ENCODE measurements at places on chromosomes 11 and 22.

DNA sequence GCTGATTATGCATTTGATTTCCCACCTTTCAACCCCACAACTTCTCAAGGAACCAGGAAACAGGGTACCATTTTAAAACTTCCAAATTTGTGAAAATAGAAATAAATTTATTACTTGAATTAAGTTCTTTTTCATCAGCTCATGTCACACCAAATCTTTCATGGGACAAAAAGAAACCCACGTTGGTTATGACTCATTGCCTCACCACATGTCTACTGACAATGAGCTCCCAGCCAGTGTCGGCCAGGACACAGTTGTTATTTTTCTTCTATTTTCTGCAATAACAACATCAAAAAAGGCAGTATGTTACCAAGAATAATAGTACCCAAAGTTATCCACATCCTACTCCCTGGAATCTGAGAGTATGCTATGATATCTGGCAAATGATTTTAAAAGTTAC is 17.3 kb downstream of the MS4A6A start:
- no peak for DNase-seq

GRCh38 chr11:1289211-1289935 is 20.1 kb downstream of the TOLLIP start:
- no peak for DNase-seq

- DNase-seq = no peak
Measured at GRCh38 chr11:87114093-87114492, 76.4 kb downstream of the TMEM135 start.

- DNase-seq = no peak
Measured at GRCh38 chr11:33910958-33911339, 19.1 kb upstream of the LMO2 start.

DNA sequence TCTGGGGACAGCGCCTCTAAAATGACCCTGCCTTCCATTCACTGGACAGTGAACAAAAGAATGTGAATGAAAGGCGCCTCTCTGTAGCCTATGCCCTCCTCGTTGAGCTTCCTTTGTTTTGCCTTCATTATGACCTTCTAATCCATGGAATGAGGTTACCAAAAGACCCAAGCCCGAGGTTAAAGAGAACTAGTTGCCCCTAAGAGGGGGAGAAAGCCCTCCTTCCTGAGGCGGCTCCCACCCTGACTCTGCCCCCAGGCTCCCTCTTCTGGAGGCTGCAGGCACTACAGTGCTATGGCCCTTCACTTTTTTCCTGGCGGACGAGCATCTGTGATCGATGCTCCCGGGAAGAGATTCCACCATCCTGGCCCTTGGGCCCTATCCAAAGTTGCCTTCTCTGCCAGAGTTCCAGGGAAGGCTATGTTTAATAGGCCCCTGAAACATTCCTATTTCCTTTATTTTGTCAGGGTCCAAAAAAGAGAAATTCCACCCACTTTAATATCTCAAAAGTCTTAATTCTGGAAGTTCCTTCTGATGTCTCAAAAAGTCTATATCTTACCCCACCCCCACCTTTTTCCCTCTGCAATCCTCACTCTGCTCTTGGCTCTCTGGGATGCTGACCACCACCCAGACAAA is 147.3 kb downstream of the FEZ1 start:
- DNase-seq = no peak

DNA sequence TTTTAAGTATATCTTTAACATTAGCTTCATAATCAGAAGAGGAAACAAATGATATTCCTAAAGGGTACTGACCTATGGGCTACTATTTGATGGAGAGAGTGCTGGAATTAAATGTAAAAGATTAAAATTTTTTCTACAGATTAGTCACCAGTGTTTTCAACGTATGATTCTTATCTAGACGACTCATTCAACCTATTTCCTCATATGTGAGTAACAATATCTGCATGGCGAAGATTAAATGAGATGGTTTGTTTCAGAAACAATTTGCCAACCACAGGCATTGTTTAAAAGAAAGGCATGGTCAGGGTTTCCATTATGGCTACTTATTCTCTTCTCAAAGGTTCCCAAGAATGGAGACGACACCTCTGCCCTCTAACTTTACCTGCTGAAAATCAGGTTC is 20.4 kb downstream of the OR56B4 start:
- DNase-seq = no peak

DNA sequence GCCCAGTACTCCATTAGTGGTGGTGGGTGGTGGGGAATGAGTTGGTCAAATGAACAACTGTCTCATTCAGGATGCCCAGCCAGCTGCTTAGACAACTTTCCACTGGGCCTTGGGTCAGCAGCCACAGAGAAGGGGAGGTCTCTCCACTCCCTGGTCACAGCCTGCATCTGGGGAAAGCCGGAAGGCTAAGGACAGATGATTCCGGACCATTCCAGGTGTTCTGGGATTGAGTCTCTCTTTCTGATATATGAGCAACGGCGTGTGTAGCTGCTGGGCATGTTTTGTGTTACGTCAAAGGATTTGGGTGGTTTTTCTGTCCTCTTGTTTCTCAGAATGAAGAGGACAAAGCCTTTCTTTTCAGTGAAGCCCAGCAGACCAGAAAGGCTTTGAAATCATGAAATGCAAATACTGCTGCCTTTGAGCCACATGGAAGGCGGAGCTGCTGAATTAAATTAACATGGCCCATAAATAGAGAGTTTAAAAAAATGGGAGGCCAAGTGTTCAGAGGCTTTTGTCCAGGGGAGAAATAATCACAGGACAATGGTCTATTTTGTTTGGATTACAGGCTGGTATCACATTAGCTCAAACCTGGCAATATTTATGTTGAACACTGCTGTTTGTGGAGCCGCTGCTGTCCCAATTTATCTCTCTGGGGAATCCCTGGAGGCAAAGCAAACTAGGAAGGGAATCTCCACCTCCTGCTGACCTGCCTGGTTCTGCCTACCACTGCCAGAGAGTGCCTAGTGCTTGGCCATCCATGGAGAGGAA is 234.4 kb upstream of the E2F8 start:
- DNase-seq = no peak

GRCh38 chr11:3158821-3159220 is 6.3 kb downstream of the OSBPL5 start:
- no peak for DNase-seq

DNA sequence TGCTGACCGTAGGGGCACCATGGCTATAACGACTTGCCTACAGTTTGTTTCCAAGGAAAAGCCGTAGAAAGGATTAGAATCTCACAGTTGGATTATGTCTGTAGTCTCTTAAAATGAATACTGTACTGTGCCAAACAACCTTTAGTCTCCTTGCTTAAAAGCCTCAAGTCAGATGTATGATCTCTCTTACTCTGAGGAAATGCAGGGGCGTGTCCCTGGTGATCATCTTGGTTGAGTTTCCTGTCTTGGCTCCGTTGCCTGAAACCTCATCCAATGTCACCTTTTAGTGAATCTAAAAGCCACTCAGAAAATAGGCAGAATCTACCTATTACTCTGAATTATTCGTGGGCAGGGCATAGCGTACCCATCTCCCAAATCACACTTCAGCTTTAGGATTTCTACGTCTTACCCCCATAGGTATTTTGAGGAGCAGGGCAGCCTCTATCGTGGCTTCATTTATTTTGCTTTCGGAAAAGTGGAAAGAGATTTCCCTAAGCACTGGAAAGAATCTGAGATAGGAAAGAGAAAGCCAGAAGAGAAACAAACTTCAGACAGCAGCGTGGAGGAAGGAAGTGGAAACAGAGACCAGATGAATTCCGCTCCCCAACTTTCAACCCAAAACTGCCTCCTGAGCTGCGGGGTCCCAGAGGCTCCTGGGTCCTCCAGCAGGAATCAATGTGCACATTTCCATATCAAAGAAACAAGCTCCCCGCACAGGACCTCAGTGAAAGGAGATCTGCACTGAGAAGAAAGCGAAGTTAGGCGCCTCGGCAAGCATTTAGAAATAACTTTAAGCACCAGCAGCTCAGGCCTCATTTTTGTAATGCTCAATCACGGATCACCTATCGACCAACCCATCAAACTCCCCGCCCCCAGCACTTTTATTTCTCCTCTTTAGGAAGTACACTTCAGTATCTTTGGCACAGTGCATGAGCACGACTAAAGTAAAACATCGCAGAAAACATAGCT is 245.8 kb downstream of the ETS1 start:
- DNase-seq = no peak

GRCh38 chr11:73612601-73613140 is 14.8 kb upstream of the FAM168A start:
- DNase-seq = no peak

DNA sequence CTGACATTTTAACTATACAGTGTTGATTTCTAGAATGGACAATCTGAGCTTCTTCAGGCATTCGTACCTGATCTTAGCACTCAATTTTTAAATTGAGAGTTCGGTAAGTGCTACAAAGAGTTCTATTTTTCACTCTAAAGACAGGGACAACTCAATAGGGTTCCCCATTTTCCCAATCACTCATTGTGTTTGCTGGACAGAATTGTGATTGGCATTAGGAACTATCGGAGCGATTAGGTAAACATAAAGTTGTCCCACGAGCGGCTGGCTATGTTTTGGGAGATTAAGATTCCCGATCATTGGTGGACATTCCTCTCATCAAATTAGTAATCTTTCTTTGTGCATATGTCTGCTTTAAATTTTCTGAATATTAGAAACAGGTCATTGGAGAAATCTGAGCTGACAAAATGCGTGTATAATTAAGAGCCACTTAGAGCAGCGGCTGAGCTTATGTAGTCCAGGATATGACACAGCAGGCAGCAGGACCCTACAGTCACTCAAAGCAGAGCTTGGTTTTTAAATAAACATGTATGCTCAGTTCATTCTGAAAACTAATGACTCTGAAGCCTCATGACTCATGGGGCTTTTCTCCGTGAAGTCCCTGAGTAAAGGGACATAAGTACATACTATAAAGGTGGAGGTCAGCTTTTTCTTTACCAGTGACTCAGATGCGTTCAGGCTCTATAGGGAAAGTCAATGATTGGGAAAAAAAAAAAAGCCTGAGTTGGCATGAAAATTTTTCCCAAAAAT is 109.4 kb downstream of the GRIA4 start:
- no peak for DNase-seq

DNA sequence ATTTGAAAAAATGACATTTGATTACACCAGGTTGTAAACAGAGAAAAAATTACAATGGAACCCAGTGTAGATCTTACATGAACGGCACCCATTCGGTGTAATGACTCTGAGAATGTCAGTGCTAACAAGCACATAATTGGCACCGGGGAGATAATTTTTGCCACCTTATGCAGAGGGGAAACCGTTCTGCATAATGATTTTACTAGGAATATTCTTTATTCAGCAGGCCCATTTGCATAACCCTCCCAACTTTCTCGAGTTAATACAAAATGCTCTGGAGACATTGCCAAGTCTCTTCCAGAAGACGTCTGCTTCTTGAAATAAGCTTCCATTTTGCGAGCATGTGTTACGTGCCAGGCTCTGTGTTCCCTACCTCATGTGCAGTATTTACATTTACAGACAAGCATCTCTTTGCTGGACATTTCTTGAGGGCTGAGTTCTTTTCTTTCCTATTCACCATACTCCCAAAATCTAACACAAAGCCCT is 275.8 kb downstream of the MIAT start:
- no peak for DNase-seq

GRCh38 chr11:34909955-34910354 is 6.2 kb downstream of the APIP start:
- DNase-seq = no peak

- no peak for DNase-seq
Measured at GRCh38 chr11:86192519-86193257, 51.9 kb upstream of the EED start.

DNA sequence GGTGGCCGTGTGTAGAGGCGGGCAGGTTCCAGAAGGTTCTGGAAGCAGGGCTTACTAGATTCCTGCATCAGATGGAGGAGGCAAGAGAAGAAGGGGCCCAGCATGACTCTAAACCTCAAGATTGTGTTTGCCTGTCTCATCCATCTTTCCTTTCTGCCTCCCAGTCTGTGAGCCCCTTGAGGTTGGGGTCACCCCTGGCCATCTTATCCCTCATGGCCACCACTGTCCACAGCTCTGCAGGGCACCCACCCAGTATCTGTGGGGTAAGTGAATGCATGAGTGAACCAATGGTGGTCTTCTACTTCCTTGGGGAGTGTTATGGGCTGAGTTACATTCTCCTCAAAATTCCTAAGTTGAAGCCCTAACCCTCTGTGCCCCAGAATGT is 79.3 kb downstream of the MYEOV start:
- no peak for DNase-seq

GRCh38 chr22:40694411-40694810 is 15.1 kb downstream of the MCHR1 start:
- DNase-seq = no peak

DNA sequence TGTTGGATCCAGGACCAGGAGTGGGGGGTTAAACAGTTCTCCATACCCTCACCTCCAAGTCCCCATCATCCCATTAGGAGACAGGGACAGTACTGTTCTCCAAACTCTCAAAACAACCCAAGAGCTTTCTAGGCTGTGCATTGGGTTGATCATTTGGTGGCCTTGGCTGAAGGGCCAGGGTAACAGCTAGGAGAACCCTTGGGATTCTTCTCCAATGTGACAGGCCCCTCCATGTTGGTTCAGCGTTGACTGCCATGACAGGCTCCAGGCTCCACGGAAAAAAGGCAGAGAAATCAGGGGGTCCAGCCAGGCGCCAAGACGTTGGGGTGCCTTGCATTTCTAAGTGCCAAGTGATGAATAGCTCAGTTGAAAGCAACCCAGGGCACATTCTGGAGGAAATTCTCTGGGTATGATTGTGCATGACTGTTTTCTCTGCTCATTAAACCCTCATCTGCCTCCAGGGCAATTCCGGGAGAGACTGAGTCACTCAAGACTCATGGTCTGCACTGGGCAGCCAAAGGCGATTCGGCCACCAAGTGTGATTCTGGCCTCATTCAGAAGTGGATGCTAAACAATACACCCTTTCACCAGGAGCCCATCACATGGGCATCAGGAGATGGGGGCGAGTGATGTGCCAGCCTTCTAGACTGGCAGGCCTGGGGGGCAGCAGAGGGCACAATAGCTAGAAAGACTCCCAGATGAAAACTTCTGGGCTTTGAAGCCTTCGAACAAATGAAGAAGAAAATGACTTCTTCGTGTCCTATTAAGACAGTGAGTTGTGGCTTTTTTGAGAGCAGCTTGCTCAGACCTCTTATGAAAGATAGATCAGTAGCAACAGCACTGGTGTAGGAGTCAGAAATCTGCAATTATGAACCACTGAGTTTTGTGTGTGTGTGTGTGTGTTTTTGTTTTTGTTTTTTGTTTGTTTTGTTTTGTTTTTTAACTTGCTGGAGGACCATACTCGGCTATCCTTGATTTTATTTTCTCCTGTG is 27.7 kb downstream of the CD44 start:
- DNase-seq = no peak

DNA sequence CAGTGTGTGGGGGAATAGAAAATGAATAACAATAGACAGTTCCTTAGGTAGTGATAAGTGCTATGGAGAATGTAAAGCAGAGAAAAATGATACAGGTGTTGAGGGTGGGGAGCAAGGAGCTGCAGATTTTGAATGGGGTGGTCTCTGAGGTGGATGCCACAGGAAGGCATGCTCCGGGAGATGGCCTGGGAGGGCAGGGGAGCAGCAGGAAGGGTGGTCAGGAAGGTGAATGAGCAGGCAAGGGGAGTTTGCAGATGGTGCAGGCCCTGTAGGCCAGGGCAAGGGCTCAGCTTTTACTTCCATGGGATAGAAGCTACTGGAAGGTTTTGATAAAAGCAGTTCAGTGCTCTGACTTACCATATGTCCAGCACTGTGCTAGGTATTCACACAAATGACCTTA is 44.8 kb downstream of the FDX1 start:
- DNase-seq = no peak

Measured in stimulated activated CD8-positive, alpha-beta memory T cell treated with anti-CD3 and anti-CD28 coated beads, Interleukin-7, amount 100 ng/mL, for 1 hour (primary cell).